ENCODE measurements at places on chromosomes 11 and 22.

GRCh38 chr11:116263019-116263418 lies 509.8 kb downstream of the BUD13 start:
- no peak for DNase-seq

- DNase-seq, result no peak
Measured at GRCh38 chr11:76436020-76436419, 8.8 kb upstream of the EMSY start.

- DNase-seq, result no peak
Measured at GRCh38 chr11:119551420-119552105, 128.6 kb upstream of the THY1 start.

GRCh38 chr22:26168330-26168851 lies 871 bp upstream of the SEZ6L start:
- DNase-seq, result no peak

DNA sequence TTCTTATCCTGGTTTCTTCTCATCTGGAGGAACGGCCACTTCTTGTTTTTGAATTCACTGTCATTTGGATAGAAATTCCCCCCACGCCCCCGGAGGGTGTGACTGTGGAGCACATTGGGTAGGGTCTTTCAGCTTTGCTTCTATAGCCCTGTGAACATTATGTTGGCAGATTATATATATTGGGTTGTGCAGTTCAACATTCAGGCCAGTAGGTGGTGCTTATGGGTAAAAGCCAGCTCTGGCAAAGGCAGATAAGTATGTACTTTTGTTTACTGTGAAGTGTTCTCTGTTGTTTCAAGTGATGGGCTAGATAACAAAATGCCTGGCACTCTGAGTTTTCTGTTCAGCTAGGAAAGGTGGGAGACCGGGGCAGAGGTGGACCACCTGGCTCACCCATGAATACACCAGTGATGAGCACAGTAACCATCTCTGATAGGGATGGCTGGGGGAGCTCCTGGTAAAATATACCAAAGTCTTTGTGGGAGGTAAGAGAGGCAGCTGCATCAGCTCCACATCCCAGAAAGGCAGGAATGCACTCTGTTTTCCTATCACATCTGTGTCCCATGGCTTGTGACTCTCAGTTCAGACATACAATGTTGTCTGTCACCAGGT lies 1348.2 kb upstream of the RAG2 start:
- no peak for DNase-seq

DNA sequence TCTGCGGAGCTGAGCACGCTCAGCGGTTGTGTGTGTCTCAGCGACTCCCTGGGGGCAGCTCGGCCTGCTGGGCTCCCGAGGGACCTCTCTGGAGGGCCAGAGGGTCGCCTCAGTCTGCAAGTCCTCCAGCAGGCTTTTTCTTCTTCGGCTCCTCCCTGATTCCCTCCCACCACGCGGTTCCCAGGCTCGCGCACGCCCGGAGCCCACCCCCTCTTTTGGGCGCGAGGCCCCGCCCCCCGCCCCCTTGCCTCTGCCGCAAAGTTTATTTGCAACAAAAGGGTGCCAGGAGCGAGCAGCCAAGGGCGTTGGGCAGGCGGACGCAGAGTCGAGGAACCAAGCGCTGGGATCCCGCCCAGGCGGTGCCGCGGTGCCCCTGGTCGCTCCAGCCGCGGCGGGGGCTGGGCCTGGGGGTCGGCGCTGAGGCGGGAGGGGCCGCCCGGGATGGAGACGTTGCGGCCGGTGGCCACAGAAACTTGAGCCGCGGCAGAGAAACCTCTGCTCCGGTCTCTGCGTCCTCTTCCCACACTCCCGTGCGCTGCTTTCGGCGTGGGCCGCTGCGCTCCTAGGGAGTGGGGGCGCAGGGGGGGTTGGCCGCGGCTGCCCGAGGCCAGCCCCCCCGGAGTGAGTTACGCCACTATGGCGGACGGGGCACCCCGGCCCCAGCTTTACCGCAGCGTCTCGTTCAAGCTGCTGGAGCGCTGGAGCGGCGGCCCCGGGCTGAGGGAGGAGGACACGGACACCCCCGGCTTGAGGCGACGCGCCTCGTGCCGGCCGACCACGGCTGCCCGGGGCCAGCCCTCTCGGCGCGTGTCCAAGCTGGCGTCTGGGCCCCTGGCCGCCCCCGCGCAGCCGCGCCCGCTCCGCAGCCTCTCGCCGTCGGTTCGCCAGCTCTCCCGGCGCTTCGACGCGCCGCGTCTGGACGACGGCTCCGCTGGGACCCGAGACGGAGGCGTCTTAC lies at the start of gene ARHGEF17:
Gene ARHGEF17, plus strand, starts transcription at position 274 of the 958 bp plus-strand sequence. Its CDS starts 363 bp downstream, at position 637.
- DNase-seq, result no peak

GRCh38 chr22:41429232-41429950 lies 17.2 kb downstream of the TOB2 start:
- DNase-seq, result no peak

GRCh38 chr11:74735365-74735928 lies 4.2 kb upstream of the CHRDL2 start:
- no peak for DNase-seq

DNA sequence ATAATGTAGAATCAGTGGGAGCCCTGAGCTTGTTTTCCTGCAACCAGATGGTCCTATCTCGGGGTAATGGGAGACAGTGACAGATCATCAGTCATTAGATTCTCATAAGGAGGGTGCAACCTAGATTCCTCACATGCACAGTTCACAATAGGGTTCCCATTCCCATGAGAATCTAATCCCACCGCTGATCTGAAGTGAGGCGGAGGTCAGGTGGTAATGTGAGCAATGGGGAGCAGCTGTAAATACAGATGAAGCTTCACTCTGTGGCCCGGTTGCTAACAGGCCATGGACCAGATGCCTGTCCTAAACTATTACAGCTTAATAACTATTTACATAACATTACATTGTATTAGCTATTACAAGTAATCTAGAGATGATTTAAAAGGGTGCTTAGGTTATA lies 17.0 kb downstream of the DIXDC1 start:
- DNase-seq, result no peak

DNA sequence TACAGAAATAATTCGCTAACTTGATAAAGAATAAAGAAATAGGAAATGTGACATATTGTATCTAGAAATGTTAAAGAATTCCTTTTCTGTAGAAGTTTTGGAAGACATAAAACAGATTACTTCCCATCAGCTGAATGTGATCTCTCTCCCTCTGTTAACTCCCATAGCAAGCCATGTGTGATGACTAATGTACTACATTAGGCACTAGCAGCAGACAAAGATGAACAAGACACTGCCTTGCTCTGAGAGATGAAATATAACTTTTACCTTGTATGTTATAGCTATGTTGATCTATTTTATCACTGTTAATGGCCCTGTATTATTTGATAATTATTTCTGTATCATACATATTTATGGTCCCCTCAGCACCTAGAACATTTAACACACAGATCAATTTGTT lies 817.2 kb downstream of the LRRC4C start:
- DNase-seq, result no peak

GRCh38 chr11:83678831-83679584 lies 392.8 kb upstream of the CCDC90B start:
- DNase-seq, result no peak

GRCh38 chr22:37202001-37202555 lies 10.2 kb downstream of the SSTR3 start:
- DNase-seq, result no peak

GRCh38 chr11:3042496-3043314 lies 14.5 kb downstream of the CARS1 start:
- DNase-seq, result no peak

GRCh38 chr11:129930296-129930695 lies 34.9 kb upstream of the NFRKB start:
- no peak for DNase-seq

DNA sequence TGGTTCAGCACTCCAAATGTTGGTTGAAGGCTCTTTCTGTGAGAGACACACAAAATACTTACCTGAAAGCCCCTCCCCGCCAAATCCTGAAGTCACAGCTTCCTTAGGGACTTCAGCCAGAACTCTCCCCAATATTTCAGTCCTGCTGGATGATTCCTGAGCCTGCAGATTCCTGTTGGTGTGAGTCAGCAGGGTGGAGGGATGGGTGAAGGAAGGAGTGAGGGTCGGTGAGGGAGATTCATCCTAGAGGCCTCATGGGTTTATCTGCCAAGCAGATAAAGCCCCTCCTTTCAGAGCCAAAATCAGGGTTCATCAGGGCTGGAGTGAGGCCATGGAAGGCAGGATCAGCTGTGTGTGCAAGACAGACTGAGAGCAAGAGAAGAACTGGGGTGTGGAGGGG lies 37.9 kb downstream of the SMIM38 start:
- no peak for DNase-seq

DNA sequence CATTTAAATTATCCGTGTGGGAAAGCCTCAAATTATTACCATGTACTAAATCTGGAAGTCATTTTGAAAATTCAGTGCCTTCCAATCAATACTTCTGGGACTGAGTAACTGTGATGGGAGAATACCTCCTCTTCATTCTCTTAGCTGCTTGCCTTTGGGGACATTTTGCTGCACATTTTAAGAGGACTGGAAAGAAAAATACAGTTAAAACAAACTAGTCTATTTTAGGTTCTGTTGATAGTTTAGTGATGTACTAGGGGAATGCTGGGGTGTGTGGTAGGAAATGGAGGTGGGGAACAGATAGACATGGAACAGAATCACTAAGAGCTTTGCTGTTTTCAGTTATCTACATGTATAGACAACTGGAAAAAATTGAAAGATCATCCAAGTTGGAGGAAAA lies 65.7 kb upstream of the APOA1 start:
- DNase-seq, result no peak

DNA sequence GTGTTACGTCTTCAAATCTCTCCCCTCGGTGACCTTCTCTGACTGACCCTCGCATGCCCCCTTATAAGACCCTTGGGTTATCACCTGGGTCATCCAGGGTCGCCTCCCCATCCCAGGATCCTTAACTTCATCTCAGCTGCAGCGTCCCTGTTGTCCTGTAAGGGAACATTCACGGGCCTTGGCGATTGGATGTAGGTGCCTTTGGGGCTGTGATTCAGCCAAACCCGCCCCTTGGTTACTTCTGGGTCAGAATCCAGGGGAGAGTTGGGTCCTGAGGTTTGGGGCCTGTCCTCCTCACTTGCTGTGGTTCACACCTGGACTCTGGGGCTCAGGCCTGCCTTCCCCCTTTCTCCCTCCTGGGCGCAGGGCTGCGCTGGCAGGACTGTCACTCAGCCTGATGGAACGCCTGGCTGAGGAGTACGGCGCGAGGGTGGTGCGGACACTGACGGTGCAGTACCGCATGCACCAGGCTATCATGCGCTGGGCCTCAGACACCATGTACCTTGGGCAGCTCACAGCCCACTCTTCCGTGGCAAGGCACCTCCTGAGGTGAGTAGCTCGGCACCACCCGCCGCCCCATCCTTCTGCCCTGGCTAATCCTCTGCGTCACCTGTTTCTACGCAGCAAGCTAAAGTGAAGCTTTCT lies 29.4 kb downstream of the IGHMBP2 start:
- no peak for DNase-seq

- no peak for DNase-seq
Measured at GRCh38 chr11:133413703-133414102, 118.6 kb downstream of the OPCML start.

- no peak for DNase-seq
Measured at GRCh38 chr11:63680834-63681320, 423 bp upstream of the RTN3 start.

DNA sequence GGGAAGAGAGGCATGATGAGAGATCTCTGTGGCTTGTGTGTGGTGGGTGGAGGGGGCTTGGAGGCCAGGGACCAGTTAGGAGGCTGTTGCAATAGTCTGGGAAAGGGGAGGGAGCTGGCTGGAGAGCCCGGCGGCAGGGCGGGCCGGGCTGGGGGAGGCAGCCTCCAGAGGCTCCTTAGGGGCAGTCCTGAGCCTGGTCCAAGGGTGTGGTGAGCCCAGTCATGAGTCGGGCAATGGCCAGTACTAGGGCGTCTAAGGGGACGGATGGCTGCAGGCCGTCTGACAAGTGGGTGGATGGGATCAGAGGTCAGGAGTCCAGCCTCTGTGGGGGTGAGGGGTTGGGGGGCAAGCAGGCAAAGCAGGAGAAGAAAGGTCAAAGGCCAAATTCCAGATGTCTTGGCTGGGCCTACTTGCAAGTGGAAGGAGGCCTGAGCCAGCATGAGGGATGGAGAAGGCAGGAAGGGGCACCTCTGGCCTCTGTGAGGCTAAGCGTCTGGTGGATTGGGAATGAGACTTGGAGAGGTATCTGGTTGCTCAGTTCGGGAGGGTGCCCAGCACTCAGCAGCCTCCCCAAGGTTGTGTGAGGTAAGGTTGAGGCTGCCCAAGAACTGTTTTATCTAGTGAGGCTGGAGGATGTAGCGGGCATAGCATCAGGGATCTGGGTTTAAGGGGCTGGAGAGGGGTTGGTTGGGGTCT lies 6.0 kb upstream of the CD248 start:
- no peak for DNase-seq

DNA sequence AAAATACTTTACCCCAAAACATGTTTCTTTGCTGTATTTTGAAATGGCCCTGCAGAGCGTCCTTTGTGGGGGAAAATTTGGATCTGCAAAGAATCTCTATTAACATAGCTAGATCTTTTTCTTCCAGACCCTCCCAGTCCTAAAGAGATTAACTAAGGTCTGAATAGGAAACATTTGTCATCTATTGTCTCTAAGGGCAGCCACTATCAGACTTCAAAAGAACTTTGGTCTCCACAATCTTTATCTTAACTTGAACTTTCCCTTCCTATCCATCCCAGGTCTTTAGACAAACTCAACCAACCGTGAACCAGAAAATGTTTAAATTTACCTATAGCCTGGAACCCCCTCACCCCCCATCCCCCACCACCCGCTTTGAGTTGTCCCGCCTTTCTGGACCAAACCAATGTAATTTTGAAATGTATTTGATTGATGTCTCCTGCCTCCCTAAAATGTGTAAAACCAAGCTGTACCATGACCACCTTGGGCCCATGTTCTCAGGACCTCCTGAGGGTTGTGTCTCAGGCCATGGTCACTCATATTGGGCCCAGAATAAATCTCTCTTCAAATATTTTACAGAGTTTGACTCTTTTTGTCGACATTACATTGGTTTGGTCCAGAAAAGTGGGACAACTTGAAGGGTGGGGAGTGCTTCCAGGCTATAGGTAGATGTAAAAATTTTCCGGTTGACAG lies 3.5 kb upstream of the KRTAP5-9 start:
- DNase-seq, result no peak

DNA sequence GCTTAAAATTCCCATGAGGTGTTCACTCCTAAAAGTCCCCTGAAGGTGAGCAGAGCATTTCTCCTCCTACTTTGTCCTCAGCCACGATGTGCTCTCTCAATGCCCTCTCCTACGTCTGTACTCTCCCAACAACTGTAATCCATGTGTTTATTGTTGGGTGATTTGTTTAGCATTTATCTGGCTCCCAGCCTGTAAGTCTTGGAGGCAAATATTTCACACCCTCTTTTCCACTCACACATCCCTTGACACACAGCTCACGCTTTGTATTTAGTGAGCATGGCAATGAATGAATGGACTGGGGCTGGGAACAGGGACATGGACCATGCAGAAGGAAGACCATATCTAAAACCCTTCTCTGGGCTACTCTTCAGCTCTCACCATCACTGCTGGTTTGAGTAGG lies 22.6 kb downstream of the HTR3A start:
- no peak for DNase-seq

- DNase-seq, result no peak
Measured at GRCh38 chr11:68342459-68343158, 30.2 kb downstream of the LRP5 start.

- no peak for DNase-seq
Measured at GRCh38 chr11:34552270-34552669, 38.7 kb upstream of the ELF5 start.

GRCh38 chr11:2734181-2735052 lies 34.6 kb upstream of the KCNQ1OT1 start:
- DNase-seq, result no peak

Data from GM04503 (cell line).